ENCODE measurements at places on chromosomes 16 and 17. TPM values are rescaled to one million over a fixed set of nuclear protein-coding genes. Genes with fewer than 3 reads are reported as not detected.

CTU2 gene
- 35.0 TPM for total RNA-seq

C17orf107 gene
- total RNA-seq = 0.30 TPM

CFDP1 gene
- 65.5 TPM for total RNA-seq

OR2C1 gene
- not detected for total RNA-seq

HBQ1 gene
- total RNA-seq = 6.9 TPM

KCNJ12 gene
- 1.2 TPM for total RNA-seq
